NCI-H1092 (cell line): ENCODE measurements at places on chromosomes 3 and 15.

DNA sequence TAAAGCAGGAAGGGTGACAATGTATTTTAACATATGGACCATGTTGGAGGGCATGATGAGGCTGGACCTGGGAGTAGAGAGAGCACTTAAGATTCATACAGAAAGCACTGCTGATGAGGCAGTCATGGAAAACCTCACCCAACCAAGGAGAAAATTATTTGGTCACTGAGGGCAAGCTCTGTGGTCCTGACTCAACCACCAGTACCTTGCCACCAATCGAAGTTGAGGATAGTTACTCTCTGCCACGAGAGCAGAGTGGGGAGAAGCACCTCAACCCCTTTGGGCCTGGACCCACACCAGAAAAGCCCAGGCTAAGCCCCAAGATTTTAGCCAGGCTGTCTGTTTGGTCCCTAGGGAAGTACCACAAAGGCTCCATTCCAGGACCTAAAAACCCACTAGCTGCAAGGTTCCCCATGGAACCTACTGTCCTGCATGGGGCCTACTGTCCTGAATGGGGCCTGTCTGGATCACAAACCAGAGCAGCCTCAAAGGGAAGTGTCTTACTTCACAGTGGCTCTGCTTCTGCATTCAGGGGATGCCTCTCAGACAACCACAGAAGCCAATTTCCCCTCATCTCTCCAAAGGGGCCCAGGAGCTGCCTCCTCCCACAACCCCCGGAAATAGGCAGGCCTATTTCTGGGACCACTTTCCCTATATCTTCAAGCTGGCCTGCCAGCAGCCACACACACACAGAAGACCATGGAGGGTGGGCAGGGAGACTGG is 4.2 kb downstream of the CCDC71 start:
- no peak for DNase-seq

DNA sequence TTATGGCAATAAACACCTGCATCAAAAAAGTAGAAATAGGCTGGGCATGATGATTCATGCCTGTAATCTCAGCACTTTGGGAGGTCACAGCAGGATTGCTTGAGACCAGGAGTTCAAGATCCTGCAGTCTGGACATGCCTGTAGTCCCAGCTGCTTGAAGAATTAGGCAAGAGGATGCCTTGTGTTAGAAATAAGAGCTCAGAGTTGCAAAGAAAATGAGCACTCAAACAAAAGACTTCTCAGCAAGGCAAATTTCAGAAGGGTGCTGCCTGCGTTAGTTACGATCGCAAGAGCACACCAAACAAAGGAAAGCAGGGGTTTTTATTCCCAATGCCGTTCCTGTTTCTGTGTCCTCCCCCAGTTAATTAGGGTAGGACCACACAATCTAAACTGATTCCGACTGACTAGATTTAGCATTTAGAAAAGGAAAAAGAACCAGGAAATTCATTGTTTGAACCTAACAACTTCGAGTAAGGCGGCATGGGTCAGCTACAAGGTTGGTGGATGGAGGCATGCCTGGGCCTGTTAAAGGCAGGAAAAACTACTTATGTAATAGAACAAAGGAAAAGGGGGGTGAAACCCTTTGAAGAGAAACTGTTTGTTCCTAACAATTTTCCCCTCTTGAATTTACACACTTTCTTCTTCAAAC is 55.5 kb downstream of the DLG1 start:
- DNase-seq = no peak

GRCh38 chr3:188259191-188259590 is 105.2 kb downstream of the LPP start:
- DNase-seq = no peak

DNA sequence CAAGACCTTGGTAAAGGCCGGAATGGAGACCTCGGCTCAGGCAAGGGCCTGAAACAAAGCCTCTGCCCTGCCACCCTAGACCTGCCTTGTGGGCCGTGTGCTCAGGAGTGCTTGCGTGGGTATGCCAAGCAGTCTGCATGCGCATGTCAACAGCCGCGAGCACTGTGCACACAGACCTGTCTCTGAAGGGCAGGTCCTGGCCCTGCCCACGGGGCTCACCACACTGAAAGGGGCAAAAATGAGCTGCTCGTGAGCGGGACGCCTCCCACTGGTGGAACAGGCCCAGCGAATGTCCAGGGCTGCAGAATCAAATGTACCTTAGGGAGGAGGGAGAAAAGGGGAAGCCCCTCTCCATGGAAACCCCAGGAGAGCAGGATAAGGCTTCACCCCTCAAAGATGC is 44.3 kb upstream of the FGD5 start:
- DNase-seq = no peak

GRCh38 chr3:130925628-130926027 is 31.7 kb downstream of the ATP2C1 start:
- DNase-seq = no peak

- no peak for DNase-seq
Observed at GRCh38 chr3:127151251-127151564, 41.7 kb upstream of the PRR23E start.

DNA sequence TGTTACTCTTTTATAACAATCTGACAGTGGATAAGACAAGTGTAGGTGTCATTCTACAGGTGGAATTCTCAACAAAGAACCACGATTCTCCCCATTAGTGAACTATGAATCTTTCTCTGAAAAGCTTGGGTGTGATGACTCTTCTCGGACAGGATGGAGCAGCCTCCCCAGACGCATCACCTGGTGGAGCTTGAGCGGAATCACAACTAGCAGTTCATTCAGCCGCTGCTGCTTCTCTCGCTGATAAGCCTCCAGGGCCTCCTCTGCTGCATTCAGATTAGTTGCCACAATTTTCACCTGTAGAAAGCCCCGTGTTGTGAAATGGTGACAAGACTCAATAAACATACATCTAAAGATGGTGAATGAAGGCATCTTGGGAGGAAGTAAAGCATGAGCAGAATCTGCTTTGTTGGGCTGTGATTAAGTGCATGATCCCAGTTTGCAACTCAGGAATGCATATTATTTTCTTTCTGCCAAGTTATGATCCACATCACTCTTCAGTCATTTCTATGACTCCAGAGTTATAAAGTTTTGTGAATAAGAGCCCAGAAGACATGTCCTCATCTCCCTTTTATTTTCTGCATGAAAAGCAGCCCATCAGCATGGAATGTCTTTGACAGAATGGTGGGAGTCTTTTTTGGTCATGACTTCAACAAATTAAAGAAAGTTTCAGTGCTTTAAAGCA is 93.6 kb downstream of the BOC start:
- DNase-seq = no peak

DNA sequence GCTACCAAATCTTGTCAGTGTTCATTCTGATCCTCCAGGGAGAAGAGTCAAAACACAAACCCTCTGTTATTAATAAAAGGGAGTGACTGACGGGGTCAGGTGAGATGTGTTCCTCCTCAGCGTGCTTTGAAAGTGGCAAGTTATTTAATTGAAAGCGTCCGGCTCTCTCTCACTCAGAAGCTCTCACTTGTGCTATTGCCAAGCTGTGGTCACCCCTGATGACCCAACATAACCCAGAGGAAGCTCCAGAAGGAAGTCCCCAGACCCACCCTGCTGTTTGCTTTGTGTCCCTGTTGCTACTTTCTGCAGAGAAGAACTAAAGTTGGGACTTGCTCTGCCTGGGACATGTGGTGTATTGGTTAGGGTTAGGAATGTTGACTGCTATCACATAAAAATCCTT is 235.6 kb downstream of the EDEM1 start:
- no peak for DNase-seq

DNA sequence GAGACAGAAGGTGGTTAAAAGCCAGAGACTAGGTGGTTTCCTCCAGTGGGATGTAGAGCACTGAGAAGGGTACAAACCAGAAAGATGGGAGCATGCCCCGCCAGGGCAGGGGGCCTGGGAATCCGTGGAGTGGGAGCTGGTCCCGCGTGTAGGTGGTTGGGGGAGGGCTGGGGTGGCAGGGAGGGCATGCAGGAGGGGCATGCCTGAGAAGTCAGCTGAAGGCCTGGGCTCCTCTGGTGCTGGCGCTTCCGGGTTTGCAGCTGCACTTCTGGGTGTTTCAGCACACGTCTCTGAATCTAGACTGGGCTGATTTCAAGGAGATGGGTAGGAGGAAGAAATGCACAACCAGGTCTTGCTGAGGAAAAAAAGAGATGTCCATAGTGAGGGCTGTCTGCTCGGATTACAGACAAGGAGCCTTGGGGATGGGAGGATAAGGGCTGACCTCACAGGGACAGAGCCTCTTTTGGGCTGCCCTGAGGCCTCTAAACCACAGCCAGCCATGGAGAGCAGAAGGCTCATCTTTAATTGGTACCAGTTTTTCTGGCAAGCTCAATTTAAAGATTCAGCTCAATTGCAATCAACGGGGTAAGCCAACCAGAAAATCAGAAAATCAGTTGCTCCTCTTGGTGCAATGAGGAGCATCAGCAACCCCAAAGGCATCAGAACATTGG is 151.9 kb downstream of the FAM43A start:
- DNase-seq = no peak
